EH (cell line): ENCODE measurements at places on chromosomes 7 and 10.

- no peak for DNase-seq
Measured at GRCh38 chr10:101545898-101546297, 42.2 kb downstream of the POLL start.

- no peak for DNase-seq
Measured at GRCh38 chr10:111017098-111017497, 59.7 kb upstream of the ADRA2A start.

GRCh38 chr10:102119417-102120141 lies 589 bp downstream of the LDB1 start:
- peak; percentile 86 for DNase-seq

- DNase-seq = peak; percentile 25
Measured at GRCh38 chr7:151808400-151809145, 68.3 kb downstream of the PRKAG2 start.

DNA sequence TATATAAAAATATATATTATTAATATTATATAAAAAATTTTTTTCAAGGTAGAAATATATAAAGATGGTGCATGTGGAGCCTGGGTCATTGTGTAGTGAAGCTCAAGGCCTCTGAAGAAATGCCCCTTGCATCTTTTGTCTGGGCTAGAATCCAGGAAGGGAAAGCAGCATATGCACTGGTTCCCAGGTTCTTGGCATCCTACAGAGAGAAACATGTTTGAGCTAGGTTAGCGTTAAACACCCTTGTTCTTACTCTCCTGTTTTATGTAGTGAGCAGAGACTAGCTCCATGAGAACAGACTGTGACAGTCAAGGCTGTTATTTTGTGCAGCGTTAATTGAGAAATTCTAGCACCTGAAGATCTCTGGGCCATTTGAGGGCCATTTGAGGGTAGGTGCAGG lies 116.1 kb downstream of the POM121L12 start:
- DNase-seq = no peak

- peak; percentile 16 for DNase-seq
Measured at GRCh38 chr10:98642281-98642680, 195.5 kb upstream of the HPS1 start.

- DNase-seq = no peak
Measured at GRCh38 chr10:101189461-101190401, 39.5 kb downstream of the LBX1 start.

DNA sequence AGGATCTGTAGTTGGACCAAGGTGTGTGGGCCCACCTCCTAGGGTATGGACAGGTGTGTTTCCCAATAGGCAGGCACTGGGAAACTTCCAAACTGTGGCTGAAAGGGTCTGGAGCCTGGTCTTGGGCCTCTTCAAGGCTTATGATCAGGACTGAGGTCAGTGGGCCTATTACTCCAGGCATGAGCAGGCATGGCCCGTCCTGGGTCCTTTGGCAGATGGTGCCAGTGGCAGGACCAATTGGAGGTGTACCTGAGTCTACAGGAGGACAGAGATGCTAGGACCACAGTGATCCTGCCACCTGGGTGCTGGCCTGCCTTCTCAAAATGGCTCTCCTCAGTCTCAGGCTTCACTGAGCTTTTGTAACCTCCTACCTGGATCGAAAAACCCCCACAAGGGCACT lies 95.4 kb downstream of the RAB18 start:
- DNase-seq = no peak

DNA sequence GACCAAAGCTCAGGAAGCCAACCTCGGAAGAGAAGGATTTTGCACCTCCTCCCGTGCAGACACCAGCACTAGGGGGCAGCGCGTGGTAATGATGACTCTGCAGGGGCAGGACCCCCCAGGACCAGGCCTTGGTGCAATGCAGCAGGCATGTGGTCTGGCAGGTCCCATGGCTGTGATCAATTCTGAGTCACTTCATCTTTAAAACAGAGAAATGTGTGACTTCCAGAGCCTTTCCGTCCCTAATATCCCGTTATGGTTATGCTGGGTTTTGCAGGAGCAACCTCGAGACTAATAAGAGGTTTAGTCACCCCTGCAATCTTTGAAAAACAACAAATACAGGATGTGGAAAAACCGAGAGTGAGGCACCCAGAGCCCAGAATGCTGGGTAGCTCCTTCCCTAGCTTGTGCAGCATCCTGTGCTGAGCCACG lies 30.2 kb upstream of the GJD4 start:
- DNase-seq = peak; percentile 96

DNA sequence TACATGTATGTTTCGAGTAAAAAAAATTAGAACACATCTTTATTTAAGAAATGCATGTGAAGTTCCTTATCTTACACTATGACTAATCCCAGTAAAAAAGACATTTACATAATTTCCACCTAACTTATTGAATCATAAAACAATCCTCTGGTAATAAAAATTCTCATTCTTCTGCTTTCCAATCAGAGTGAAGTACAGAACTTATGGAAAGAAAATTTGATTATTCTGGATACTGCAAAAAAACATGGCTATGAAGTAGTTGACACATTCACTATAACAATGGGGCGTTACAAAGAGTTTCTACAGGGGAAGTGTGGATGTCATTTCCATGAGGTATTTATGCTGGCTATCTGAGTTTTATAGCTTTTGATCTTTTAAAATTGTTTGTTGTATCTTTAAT lies 57.7 kb upstream of the WNT16 start:
- DNase-seq = no peak

- DNase-seq = no peak
Measured at GRCh38 chr7:99625961-99626360, 9.2 kb downstream of the ZSCAN25 start.

- DNase-seq = no peak
Measured at GRCh38 chr10:84660450-84661159, 332.2 kb downstream of the CCSER2 start.

DNA sequence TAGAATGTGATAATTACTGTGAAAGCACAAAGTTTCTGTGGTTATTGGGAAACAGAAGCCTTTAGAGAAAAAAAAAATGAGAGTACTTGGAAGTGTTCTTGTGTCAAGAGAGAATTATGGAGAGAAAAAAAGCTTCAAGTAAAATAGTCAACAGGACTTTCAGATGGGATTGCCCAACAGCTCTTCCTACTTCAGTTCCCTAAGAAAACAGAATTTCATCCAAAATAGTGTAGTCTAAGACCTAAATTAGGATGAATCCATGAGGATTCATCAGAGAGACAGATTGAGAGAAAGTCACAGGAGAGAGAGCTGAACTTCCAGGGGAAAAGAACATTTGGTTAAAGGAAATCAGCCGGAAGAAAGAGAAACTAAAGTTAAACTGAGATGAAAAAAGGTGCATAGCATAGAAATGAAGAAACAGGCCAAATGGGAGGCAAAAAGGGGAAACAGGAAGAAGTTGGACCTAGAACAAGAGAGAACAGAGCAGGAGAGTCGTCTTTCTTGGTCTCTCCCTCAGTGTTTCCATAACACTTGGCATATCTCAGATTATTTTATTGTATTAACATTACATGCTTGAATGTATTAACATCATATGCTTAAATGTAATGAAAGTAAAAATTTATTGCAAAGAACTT lies 2.5 kb downstream of the SCIN start:
- no peak for DNase-seq

- DNase-seq = no peak
Measured at GRCh38 chr7:12601302-12601869, 30.9 kb downstream of the SCIN start.

DNA sequence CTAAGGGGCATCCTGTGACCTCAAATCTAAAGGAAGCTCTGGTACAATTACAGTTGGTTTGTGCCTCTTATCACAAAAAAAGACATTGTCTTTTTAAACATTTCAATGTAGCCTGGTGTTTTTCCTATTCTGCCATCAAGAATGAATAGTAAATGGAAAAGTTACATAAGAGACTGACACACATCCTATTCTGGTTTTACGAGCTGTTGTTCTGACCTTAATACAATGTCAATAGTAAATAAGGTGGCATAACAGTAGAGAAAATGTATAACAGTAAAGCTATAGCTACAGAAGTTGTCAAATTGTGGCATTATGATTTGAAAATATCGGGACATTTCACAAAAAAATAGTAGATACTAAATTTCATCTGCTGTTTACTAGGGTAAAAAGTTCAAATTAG lies 88.4 kb downstream of the NT5C2 start:
- DNase-seq = no peak

DNA sequence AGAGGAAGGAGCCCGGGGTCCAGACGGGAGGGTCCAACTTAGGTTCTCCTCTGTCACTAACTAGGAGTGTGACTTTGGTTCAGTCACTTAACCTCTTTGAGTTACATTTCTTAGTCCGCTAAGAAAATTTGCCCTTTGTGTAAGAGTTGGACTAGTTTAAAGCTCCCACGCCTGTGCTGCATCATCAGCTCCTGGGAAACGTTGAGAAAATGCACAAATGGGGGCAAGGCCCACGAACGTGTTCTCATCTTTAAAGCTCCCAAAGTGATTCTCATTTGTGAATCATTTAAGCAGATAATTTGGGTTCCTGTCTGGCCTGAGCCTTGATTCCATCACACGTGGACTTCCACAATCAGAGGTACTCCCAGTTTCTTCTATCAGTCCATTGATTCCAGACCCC lies 6.3 kb downstream of the ZNF467 start:
- no peak for DNase-seq

DNA sequence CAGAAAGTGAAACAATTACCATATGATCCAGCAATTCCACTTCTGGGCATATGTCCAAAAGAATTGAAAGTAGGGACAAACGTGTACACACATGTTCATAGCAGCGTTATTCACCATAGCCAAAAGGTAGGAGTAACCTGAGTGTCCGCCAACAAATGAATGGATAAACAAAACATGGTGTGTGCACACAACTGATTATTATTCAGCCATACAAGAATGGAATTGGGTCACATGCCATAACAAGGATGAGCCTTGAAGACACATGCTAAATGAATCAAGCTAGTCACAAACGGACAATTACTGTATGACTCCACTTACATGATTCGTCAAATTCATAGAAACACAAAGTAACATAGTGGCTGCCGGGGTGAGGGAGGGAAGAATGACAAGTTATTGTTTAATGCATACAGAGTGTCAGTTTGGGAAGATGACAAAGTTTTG lies 4.1 kb upstream of the OIT3 start:
- peak; percentile 11 for DNase-seq

GRCh38 chr10:95656291-95657164 lies at the start of gene ALDH18A1:
Gene ALDH18A1, minus strand, starts transcription at chr10:95656711. Its CDS starts 3,334 bp downstream, at chr10:95653377.
- peak; percentile 94 for DNase-seq

DNA sequence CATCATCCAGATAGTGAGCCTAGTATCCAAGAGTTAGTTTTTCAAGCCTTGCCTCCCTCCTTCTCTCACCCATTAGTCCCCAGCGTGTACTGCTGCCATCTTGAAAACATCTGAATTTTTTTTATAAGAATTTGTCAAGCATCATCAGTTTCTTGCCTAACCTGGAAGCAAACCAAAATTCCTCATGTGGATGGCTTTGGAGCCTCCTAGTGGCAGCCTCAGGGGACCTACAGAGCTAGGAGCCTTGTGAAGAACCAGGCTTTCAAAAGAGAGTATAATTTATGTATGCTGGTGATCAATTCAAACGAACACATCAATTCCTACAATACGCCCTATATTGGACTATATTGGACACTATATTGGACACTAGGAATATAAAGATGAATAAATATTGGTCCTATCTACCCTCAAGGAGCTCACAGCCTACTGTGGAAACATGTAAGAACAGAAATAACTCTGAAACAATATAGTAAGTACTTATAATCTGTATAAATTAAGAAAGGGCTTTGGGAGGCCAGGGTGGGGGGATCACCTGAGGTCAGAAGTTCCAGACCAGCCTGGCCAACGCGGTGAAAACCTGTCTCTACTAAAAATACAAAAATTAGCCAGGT lies 63.4 kb downstream of the HPSE2 start:
- DNase-seq = peak; percentile 59

DNA sequence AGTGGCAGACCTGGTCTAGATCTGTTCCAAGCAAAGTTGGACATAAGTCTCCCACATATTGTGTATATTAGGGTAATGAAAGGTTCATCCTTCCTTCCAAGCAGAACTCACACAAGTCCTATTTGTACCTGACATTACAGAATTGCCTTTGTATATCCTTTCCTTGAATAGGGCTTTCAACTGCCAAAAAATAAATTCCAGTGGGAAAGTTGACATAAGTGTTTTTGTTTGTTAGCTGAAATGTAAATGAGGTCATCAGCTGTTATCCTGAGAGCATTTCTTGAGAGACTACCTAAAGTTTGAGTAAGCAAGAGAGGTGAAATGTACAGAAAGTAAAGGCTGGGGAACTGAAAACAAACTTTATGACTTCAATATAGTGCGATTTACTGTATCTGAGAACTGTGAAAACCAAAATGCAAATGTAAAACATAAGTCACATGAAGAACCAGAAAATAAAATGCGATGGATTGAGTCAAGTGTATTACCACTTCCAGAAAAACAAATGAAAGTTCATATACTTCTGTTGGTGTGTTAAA lies 527.3 kb upstream of the SEMA3D start:
- no peak for DNase-seq

DNA sequence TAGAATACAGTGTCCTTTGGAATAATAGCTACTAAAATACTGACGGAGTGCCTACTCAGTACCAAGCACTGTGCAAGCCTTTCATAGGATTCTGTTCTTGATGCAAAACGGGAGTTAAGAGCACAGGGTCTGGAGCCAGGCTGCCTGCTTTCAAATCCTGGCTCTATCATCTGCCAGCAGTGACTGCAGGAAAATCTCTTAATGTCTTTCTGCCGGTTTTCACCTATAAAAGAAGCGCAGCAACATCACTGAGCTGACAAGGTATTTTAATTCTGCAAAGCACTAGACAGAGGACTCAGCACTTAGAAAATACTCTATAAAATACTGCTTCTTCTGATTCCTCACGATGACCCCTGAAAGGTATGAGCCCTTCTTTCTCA lies 659 bp downstream of the FIGNL1 start:
- DNase-seq = no peak

GRCh38 chr7:155396661-155397060 lies 61.3 kb upstream of the EN2 start:
- no peak for DNase-seq

DNA sequence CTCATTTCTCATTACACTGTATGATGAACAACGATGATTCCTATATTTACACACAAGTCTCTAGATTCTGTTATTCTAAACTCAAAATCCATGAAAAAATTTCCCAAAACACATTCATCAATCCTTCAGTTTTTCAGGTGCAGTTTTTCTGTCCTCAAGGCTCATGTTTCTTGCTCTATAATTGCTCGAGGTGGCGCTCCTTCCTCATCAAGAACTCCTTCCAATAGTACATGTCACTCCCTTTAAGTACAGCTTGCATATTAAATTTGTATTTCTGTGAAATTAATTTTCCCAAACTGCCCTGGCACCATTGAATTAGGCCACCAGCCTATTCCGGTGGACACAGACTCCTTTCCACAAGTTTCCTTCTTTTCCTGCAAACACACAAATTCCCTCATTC lies 188.7 kb upstream of the MINDY3 start:
- DNase-seq = no peak
